Activated CD4-positive, CD25-positive, alpha-beta regulatory T cell treated with anti-CD3 and anti-CD28 coated beads, Interleukin-2, amount 50 U/mL, for 16 hours (primary cell): ENCODE measurements at places on chromosomes 2 and 18.

- DNase-seq, result no peak
These were observed 2.4 kb upstream of the RBM45 start for GRCh38 chr2:178109813-178110212.

- no peak for DNase-seq
These were observed 670.4 kb downstream of the KCNJ3 start for GRCh38 chr2:155368934-155369333.

DNA sequence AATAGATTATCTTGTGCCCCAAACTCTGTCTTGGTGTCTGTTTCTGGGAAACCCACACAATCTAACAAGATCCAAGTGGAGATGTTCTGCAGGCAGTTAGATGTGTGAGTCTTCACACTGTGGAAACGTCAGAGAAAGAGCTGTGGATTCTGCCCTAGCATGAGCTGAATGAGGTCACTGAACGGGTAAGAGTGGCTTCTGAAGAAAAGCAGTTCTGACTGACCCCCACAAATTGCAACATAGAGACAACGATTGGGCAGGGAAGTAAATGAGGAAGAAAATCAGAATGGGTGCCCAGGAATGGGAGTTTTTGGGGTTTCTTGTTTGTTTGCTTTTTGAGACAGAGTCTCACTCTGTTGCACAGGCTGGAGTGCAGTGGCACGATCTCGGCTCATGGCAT lies 12.9 kb upstream of the RPL37A start:
- DNase-seq, result no peak

DNA sequence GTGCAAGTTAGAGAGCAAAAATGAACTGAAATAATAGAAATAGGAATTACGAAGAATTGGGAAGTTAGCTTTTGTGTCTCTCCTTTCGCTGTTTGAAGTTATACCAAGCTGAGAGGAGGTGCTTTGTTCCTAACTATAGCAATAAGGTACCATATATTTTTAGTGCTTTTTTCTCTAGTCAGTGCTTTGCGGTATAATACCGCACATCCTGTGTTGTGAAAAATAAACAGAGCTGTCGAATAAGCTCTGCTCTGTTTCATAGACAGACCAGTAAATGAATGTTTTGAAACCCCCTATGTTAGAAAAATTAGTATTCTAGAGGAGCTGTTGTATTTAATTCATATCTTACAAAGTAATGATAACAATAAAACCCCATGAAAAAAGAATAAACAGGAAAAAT lies 130.8 kb downstream of the MAP4K4 start:
- DNase-seq, result no peak

- no peak for DNase-seq
These were observed 77.3 kb upstream of the SH3BP4 start for GRCh38 chr2:234874347-234875046.

DNA sequence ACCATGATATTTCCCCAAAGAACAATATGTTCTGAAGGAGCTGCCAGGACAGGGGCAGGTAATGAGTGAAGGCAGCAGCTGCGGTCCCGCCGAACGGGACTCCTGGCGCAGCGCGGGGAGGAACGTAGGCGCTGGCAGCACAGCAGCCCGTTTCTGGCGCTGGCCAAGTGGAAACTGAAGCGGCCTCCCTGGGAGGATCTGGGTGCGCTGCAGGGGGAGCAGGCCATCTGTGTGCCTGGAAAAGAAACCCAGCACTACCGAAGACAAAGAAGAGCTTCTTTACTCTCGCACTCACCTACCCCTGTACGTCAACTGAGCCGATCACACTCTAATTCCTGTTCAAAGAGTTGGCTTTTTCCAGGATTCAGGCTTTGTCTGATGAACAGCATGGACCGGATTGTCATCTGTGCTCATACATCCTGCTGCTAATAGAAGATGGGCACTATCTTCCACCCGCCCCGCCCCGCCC lies 11.8 kb downstream of the G6PC2 start:
- no peak for DNase-seq

DNA sequence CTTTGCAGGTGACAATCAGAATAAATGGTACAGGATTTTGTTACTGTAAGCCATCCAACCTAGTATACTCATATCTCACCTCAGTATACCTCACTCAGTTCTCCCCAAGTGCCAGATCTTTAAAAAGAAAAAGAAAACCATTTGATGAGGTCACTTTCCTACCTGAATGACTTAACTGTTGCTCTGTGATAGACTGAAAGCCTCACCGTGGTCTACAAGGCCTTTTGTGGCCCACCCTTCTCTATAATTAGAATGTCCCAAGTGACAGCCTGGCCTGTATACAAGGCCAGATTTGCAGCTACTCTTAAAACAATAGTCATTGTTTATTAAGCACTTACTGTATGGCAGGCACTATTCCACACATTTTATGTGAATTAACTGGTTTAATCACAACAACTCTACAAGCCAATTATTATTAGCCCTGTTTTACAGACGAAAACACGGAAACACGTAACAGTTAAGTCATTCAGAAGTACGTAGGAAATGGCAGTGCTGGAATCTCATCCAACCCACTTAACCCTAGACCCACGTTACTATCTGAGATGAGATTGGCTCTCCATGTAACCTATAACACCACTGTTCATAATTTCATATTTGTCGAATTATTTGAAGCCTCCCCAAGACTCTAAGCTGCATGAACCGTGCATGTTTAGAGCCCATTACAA lies 28.3 kb downstream of the PKP4 start:
- DNase-seq, result no peak

DNA sequence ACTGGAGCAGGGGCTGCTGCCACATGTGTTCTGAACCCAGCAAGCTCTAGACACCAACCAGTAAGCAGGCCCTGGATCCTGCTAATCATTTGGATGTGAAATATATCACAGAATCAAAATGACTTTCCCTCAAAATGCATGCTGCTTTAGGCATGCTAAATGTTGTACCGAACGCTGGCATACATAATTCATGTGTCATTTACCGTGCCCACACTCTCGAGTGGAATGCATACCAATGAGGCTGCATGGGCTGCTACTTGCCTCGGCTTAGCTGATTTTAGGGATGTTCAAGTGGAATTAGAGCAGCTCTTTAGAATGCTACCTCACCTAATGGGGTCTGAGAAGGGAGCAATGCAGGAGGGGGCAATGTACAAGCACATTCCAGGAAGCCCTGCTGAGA lies 509.6 kb upstream of the RAB6C start:
- DNase-seq, result no peak

- peak; percentile 75 for DNase-seq
These were observed 111.7 kb downstream of the ANKRD44 start for GRCh38 chr2:197198890-197199289.

DNA sequence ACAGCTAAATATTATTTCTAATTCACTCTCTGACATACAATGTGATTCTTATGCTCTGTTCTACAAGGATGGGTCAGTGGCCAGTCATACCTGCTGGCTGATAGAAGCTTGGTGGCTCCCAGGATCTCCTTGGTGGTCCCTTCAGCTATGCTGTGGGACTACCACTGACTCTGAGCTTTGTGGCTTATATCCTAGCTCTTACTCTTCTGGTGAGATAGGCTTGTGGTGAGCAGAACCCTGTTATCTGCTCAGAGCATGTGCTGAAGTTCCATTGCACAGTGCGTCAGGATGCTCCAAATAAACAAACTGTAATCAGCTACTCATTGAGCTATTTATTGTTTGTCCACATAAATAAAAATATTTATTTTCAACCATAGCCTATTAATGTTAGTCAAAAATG lies 51.7 kb downstream of the MFSD6 start:
- no peak for DNase-seq

- no peak for DNase-seq
These were observed 4.7 kb upstream of the IL36G start for GRCh38 chr2:112973156-112973555.

- DNase-seq, result no peak
These were observed 39.7 kb downstream of the RFX8 start for GRCh38 chr2:101435001-101435862.
